Astrocyte (in vitro differentiated cells and primary cell): ENCODE measurements at places on chromosomes 2 and 18. TPM values are rescaled to one million over a fixed set of nuclear protein-coding genes. Genes with fewer than 3 reads are reported as not detected.

Gene CYP1B1
- total RNA-seq, result 12.9 and 20.8 TPM in 2 replicates

Gene SCLY
- total RNA-seq, result 12.1 and 15.4 TPM in 2 replicates

Gene TCF23
- total RNA-seq, result not detected in 2 replicates

Gene CYS1
- total RNA-seq, result 3.7 and 4.8 TPM in 2 replicates

Gene EVA1A
- total RNA-seq, result 19.0 and 28.6 TPM in 2 replicates

Gene SH2D6
- total RNA-seq, result 0.58 and 0.64 TPM in 2 replicates

Gene EMILIN1
- 0.95 and 1.2 TPM in 2 replicates for total RNA-seq

Gene SEMA4F
- total RNA-seq, result 12.5 and 13.9 TPM in 2 replicates

Gene SCN3A
- total RNA-seq, result 1.4 and 2.1 TPM in 2 replicates

Gene TMEM163
- total RNA-seq, result 0.12 and 0.18 TPM in 2 replicates

Gene SEPTIN10
- 76.3 and 90.8 TPM in 2 replicates for total RNA-seq

Gene CCDC148
- 1.4 and 2.4 TPM in 2 replicates for total RNA-seq

Gene ANKRD53
- total RNA-seq, result 0.94 and 1.1 TPM in 2 replicates

GRCh38 chr2:64848363-64848762, 140.8 kb upstream of the SLC1A4 start:
- no peak overlapping the region for H3K4me3 ChIP-seq
- H3K27me3 ChIP-seq, result no peaks in the 10 kb centered on the region
- DNase-seq, result no peak
- H3K4me1 ChIP-seq, result no peaks in the 10 kb centered on the region
- H3K36me3 ChIP-seq, result no peaks in the 10 kb centered on the region
- no peak overlapping the region for H3K27ac ChIP-seq

GRCh38 chr2:21267232-21267835, 143.6 kb downstream of the TDRD15 start:
- no peaks in the 10 kb centered on the region for H3K4me1 ChIP-seq
- no peaks in the 10 kb centered on the region for H3K36me3 ChIP-seq
- no peak overlapping the region for H3K4me3 ChIP-seq
- DNase-seq, result no peak
- no peak overlapping the region for H3K27ac ChIP-seq

DNA sequence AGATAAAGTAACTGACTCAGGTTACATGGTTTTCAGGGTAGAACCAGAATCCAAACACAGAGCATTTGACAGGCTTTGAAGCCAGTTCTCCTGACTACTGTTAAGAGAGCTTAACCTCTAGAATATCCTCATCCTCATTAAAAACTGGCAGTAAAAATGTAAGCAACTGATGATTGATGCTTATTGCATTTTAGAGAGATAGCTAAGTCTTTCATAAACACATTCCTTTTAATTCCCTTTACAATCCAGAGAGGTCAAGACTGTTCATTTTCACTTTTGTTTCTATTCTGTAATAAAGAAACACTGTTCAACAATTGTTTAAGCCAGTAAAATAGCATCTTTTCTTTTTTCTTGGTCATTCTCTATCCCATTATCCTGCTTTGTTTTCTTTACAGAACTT, 53.9 kb upstream of the RAB27B start:
- no peak overlapping the region for H3K4me3 ChIP-seq
- H3K4me1 ChIP-seq, result peaks cover 29% of the 10 kb centered on the region
- DNase-seq, result peak; percentile 45
- peak overlapping the region; percentile 98 for H3K27ac ChIP-seq

- DNase-seq, result no peak
- no peak overlapping the region for H3K27ac ChIP-seq
- H3K4me1 ChIP-seq, result no peaks in the 10 kb centered on the region
- H3K27me3 ChIP-seq, result no peaks in the 10 kb centered on the region
Measured at GRCh38 chr18:41829647-41830516, 125.2 kb upstream of the PIK3C3 start.

DNA sequence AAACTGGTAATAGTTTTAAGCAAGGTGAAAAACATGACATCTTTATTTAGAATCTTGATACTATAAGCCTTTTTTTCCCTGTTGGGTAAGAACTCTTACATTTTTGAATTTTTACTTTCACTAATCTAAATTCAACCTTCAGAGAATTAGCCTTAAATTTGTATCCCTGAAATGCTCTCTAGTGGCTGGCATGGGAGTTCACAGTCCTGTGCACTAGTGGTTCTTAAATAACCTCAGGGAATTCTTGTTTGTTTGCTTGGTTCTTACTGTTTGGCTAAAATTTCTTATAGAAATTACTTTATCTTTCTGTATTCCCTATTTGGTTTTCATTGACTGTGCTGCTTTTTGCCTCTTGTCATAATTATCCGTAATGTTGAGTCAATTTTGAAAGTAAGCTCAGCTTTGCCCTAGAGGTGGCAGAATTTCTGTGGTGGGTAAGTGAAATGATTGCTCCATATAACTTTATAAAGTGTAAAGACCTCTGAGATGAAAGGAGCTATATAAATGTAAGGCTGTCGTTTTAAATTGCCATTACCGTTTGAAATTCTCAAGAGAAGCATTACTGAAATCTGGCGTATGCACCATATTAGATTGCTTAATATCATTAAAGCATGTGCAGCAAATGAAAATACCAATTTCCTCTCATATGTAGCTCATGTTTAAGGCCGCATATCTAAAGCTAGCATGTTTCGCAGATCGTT, 391.3 kb upstream of the FIGN start:
- no peaks in the 10 kb centered on the region for H3K4me1 ChIP-seq
- DNase-seq, result peak; percentile 15
- H3K27ac ChIP-seq, result no peak overlapping the region
- no peak overlapping the region for H3K4me3 ChIP-seq

DNA sequence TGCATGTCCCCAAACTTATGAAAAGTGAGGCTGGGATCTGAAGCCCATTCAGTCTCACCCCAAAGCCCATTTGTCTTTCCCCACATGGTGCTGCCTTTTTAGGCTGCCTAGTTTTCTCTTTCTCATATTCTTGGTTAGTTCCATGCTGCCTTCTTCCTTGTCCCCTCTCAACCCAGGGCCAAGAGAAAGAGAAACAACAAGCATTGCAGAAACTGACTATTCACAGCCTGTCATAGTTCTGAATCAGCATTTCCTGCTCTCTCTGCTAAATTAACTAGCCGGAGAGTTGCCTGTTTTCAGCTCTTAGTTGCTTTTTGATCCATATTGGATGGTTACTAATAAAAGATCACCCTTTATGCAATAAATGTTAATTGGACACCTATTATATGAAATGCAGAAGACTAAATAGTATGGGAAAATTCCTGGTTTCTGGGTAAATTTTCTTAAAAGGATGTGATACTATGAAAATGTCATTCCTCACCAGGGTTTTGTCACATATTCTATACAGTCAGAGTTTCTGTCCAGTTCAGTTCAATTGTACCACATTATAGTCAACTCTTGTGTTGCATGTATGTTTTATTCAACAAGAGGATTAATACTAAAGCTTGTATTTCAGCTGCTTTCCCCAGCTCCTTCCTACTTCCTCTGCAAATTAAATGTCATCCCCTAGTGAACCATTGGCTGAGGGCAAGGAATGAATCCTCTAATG, 246.5 kb downstream of the GALR1 start:
- no peaks in the 10 kb centered on the region for H3K27me3 ChIP-seq
- no peaks in the 10 kb centered on the region for H3K36me3 ChIP-seq
- H3K27ac ChIP-seq, result no peak overlapping the region
- H3K4me1 ChIP-seq, result no peaks in the 10 kb centered on the region
- DNase-seq, result no peak
- H3K4me3 ChIP-seq, result no peak overlapping the region

GRCh38 chr2:221001381-221001801, 570.7 kb downstream of the EPHA4 start:
- H3K36me3 ChIP-seq, result no peaks in the 10 kb centered on the region
- H3K4me1 ChIP-seq, result peaks cover 4% of the 10 kb centered on the region
- H3K4me3 ChIP-seq, result no peak overlapping the region

GRCh38 chr18:48884306-48884705, 66.5 kb downstream of the SMAD7 start:
- H3K4me1 ChIP-seq, result no peaks in the 10 kb centered on the region
- no peaks in the 10 kb centered on the region for H3K27me3 ChIP-seq
- H3K4me3 ChIP-seq, result no peak overlapping the region
- H3K36me3 ChIP-seq, result no peaks in the 10 kb centered on the region

- no peaks in the 10 kb centered on the region for H3K36me3 ChIP-seq
- H3K27me3 ChIP-seq, result no peaks in the 10 kb centered on the region
- no peak overlapping the region for H3K4me3 ChIP-seq
Measured at GRCh38 chr18:9724797-9725585, 16.9 kb downstream of the RAB31 start.

DNA sequence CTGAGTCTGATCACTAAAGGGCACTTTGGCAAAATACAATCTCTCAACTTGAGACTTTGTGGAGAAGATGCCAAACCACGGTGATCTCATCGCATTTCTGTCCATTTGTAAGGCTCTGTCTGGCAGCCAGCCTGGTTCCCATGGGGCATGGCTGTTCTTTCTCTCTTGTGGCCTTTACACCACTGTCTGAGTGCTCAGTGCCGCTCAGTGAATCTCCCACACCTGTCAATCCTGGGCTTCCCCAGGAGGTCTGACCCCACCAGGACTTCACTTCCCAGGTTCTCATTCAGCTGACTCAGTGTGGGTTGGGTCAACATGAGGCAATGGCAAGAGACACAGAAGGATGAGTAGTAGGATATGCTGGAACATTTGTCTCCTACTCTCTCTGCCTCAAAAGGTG, 96.8 kb upstream of the TRIB2 start:
- H3K27ac ChIP-seq, result no peak overlapping the region
- H3K36me3 ChIP-seq, result no peaks in the 10 kb centered on the region
- peak; percentile 93 for DNase-seq
- no peaks in the 10 kb centered on the region for H3K27me3 ChIP-seq
- peaks cover 7% of the 10 kb centered on the region for H3K4me1 ChIP-seq

DNA sequence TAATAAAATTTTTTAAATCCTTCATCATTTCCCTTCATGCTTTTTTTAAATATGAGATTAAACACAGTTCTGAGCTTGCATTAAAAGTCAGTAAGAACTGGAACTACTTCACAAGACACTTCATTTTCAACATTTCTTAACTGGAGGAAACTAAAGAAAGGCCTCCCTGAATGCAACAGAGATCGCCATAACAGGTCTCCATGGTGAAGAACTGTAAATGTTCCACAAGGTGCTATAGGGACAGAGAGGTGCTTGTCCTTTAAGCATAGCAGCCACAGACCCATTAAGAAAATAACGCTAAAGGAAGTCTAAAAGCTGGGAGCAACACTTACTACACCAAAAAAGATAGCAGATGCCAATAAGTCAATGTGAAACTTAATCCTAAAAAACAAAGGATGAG, 8.5 kb downstream of the STAM2 start:
- H3K27ac ChIP-seq, result no peak overlapping the region
- DNase-seq, result no peak
- H3K4me1 ChIP-seq, result no peaks in the 10 kb centered on the region
- H3K27me3 ChIP-seq, result no peaks in the 10 kb centered on the region
- no peak overlapping the region for H3K4me3 ChIP-seq

DNA sequence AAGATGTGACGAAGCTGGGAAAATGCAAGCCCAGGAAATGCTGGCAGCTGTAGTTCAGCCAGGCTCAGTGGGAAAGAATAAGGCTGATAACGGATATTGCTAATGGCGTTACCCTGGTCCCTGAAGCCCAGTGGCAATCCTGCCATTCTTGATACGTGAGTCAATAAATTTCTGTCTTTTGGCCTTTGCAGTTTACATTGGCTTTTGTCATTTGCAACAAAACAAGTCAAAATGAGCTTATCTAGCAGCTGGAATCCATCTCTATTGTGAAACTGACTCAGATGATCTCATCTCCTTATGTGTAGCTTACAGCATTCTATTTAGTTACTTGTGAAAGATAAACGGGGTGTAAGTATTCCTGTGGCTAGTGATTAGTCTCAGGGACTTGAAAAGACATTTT, 43.8 kb downstream of the ARL6IP6 start:
- no peaks in the 10 kb centered on the region for H3K36me3 ChIP-seq
- peaks cover 9% of the 10 kb centered on the region for H3K4me1 ChIP-seq
- H3K27ac ChIP-seq, result peak overlapping the region; percentile 46
- H3K4me3 ChIP-seq, result no peak overlapping the region
- DNase-seq, result peak; percentile 98

- no peaks in the 10 kb centered on the region for H3K36me3 ChIP-seq
- no peak overlapping the region for H3K4me3 ChIP-seq
- H3K4me1 ChIP-seq, result no peaks in the 10 kb centered on the region
- DNase-seq, result no peak
- no peaks in the 10 kb centered on the region for H3K27me3 ChIP-seq
Measured at GRCh38 chr2:125581557-125581956, 1074.4 kb upstream of the GYPC start.

DNA sequence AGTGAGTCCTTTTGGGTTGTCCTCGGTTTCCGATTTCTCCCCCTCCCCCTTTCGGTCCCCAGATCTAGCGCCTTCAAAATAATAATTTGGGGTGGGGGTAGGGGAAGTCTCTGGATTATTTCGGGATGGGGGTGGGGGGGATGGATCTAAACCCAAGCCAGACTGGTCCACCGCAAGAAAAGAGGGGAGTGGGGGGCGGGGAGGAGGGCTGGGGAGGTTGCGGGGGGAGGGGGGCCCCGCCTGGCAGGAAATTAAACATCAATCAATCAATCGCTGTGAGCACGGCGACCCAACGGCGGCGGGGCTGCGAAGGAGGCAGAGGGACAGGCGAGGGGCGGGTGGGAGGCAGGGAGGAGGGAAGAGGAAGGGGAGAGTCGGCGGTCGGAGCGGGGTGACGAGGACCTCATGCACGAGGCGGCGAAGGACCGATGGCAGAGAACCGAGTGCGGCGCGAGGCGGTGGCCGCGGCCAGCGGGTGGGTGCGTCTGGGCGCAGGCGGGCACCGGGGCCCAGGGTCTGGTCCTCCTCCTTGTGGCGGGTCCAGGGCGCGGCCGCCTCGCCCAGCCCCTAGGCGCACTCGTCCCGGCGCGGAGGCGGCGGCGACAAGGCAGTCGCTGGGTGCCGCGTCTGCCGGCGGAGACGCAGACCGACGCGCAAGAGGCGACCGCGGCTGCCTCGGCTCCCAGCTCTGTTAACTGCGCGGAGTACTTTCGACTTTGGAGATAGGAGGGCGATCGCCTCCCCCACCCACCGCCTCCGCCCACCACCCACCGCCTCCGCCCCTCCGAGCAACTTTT, 468 bp upstream of the SATB2 start:
- peak; percentile 46 for DNase-seq
- H3K27me3 ChIP-seq, result peaks cover 13% of the 10 kb centered on the region
- peak overlapping the region; percentile 78 for H3K4me3 ChIP-seq

DNA sequence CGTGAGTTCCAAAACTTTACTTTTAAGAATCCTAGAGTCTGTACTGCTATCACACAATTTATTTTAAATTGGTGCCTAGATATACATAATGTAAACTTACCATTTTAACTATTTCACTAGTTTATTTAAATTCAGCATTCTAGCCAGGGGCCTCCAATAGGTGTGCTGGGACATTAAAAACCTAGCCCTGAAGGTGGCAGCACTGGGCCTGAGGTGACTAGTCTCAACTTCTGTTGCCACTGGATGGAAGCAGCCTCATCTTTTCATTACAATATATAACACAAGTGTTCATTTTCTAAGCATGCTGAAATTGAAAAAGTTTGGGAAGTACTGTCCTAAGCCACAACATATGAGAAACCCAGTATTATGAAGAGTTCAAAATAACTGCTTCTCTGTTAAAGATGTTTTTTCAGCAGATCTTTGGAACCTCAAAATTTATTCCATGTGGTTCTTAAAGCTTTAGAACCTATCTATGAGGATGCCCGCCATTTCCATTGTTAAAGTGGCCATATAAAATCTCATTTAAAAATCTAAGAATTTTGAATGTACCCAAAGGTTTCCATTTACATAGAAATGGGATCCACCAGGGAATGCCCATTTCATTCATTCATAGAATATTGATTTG, 2.9 kb upstream of the RBBP8 start:
- no peaks in the 10 kb centered on the region for H3K36me3 ChIP-seq
- H3K27ac ChIP-seq, result no peak overlapping the region
- H3K27me3 ChIP-seq, result no peaks in the 10 kb centered on the region
- peak; percentile 38 for DNase-seq
- H3K4me3 ChIP-seq, result no peak overlapping the region

GRCh38 chr2:34266908-34267697, 668.0 kb upstream of the FAM98A start:
- no peaks in the 10 kb centered on the region for H3K27me3 ChIP-seq
- no peak overlapping the region for H3K4me3 ChIP-seq
- no peak overlapping the region for H3K27ac ChIP-seq
- H3K4me1 ChIP-seq, result no peaks in the 10 kb centered on the region
- no peaks in the 10 kb centered on the region for H3K36me3 ChIP-seq
